Hindlimb muscle (tissue), 1 donor: ENCODE measurements at places on chromosomes 6 and 20.

GRCh38 chr20:35307666-35308653 lies 15.7 kb upstream of the FAM83C start:
- DNase-seq, result no peak

- DNase-seq, result no peak
Measured at GRCh38 chr20:16392346-16392745, 180.9 kb downstream of the KIF16B start.

GRCh38 chr20:25466846-25467245 lies 59.4 kb downstream of the GINS1 start:
- DNase-seq, result no peak

- DNase-seq, result peak; percentile 25
Measured at GRCh38 chr6:125346201-125346925, 44.6 kb upstream of the HDDC2 start.

GRCh38 chr6:24966381-24966780 lies 30.6 kb upstream of the RIPOR2 start:
- DNase-seq, result no peak
